ENCODE measurements at places on chromosomes 1 and 21.

GRCh38 chr1:112284796-112285195 lies 111.2 kb upstream of the CTTNBP2NL start:
- DNase-seq, result no peak

DNA sequence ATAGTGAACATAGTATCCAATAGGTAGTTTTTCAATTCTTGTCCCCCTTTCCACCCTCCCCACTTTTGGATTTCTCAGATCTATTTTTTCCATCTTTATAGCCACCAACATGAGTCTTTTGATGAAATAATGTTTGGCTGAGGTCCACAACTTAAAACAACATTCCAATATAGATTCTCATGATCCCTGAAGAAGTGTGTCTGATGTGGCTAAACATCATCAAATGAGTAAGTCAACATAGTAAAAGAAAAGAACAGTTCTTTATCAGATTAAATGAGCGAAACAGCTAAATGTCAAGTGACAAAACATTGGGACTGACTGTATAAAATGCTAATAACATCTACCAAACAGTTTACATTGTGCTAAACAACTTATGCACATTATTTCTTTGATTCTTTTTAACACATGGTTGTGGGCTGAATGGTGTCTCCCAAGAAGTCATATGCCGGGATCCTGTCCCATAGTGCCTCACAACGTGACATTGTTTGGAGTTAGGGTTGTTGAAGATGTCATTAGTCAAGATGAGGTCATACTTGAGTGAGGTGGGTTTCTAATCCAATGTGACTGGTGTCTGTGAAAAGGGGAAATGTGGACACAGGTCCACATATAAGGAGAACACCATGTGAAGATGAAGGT lies 453.6 kb downstream of the LTN1 start:
- no peak for DNase-seq

GRCh38 chr1:45722809-45723208 lies 27.6 kb downstream of the IPP start:
- no peak for DNase-seq

GRCh38 chr1:153643816-153644215 lies 9.9 kb downstream of the CHTOP start:
- no peak for DNase-seq

GRCh38 chr1:184480736-184481135 lies 93.9 kb downstream of the C1orf21 start:
- DNase-seq, result no peak

DNA sequence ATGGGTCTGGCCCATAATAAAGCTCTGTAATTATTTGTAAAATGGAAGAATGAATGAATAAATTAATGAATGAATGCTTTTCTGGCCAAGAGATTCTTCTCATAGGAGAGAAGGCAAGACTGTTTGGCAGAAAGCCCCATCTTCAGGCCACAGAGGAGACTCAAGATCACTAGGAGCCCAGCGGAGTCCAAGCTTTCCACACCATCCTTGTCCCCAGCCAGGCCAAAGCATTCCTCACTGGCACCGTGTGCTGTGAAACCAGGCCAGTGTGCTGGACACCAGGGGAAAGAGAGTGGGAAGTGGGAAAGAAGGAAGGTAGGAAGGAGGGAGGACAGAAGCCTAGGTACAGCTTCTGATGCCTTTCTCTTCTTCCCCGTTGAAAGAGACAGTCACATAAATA lies 86.4 kb downstream of the PLXNA2 start:
- DNase-seq, result no peak

GRCh38 chr1:186974774-186975181 lies 146.0 kb downstream of the PLA2G4A start:
- no peak for DNase-seq

- DNase-seq, result no peak
Measured at GRCh38 chr1:222555992-222556615, 8.2 kb upstream of the HHIPL2 start.

GRCh38 chr1:70895531-70895930 lies 152.1 kb downstream of the PTGER3 start:
- no peak for DNase-seq

DNA sequence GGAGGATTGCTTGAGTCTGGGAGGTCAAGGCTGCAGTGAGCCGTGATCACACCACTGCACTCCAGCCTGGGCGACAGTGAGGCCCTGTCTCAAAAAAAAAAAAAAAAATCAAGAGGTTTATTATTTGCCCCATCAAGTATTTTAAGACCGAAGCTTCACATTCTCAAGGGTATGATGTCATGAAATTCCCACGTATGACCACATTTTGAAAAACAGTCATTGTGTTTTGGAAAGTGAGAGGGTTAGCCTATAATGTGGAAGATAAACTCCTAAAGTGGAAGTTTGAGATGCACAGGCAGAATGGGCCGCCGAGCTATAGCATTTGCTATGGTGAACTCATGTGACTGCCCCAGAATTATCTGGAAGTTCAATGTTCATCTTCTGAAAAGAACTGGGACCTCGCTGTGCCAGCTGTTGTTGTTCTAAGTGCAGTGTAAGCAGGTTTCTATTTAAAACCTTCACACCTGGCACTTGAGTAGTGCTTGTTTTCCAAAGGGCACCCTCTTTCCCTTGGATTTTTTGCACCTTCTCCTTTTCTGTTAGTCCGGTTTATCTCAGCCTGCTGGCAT lies 96.9 kb upstream of the SLC25A33 start:
- no peak for DNase-seq

GRCh38 chr1:8121261-8122159 lies 95.4 kb upstream of the ERRFI1 start:
- DNase-seq, result no peak

GRCh38 chr1:213330281-213330680 lies 279.2 kb downstream of the RPS6KC1 start:
- DNase-seq, result no peak

GRCh38 chr21:42786884-42787283 lies 92.5 kb downstream of the WDR4 start:
- DNase-seq, result no peak

GRCh38 chr1:8678673-8679394 lies 138.6 kb downstream of the RERE start:
- DNase-seq, result no peak

DNA sequence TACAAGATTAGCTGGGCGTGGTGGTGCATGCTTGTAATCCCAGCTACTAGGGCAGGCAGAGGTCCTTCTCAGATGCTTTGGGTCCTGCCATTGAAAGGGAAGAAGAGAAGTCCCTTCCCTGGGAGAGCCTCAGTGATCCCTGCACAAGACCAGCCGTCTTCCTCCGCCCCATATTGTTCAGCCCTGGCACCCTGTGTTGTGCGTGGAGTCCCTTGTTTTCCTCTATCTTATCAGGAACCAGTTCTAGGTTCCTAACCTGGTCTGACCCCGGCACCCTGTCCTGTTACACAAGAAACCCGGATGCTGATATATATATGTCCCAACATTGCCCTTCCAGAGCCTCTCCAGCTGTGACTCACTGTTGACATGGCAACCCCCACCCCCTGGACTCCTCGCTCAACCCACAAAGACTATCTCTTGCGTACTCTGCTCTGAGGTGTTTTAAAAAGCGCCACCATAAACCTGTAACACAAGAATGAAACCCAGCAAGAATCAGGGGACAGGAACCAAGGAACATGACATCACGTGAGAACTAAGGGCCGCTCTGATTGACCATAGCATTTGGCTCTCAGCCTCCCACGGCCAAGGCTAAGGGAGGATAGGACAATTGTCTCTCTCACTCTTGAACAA lies 4.8 kb downstream of the MX2 start:
- no peak for DNase-seq

GRCh38 chr1:25955553-25955952 lies 42.3 kb downstream of the PAFAH2 start:
- no peak for DNase-seq
